ENCODE measurements at places on chromosomes 4 and X. TPM values are rescaled to one million over a fixed set of nuclear protein-coding genes. Genes with fewer than 3 reads are reported as not detected.

SSX2 gene
- total RNA-seq = not detected

PSAPL1 gene
- not detected for total RNA-seq

SULT1B1 gene
- total RNA-seq = 0.28 TPM

KLHL4 gene
- total RNA-seq = 0.20 TPM

- no peaks in the 10 kb centered on the region for H3K36me3 ChIP-seq
- H3K4me1 ChIP-seq = no peaks in the 10 kb centered on the region
- H3K27me3 ChIP-seq = no peaks in the 10 kb centered on the region
- H3K27ac ChIP-seq = no peak overlapping the region
- DNase-seq = no peak
Observed at GRCh38 chr4:31518796-31519250, 798.7 kb downstream of the PCDH7 start.

- H3K4me3 ChIP-seq = no peak overlapping the region
- H3K27ac ChIP-seq = no peak overlapping the region
- H3K27me3 ChIP-seq = no peaks in the 10 kb centered on the region
Observed at GRCh38 chr4:110248100-110248499, 49.7 kb upstream of the ELOVL6 start.

DNA sequence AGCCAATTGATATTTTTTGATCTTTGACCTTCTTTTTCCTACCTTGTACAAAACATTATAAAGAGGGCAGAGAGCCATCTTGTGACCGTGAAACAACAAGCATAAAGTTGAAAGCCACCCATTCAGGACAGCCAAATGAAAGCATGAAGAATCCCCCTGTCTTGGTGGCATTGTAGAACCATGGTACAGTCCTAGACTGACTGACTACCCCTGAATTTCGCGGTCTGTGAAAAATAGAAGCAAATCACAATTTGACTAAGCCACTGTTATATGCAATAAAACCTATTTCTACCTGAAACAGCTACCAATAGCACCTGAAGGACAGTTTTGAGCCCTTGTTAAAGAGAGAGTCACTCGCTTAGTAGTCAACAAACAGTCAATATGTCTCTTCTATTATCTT is 527.4 kb downstream of the MID1IP1 start:
- DNase-seq = no peak
- no peaks in the 10 kb centered on the region for H3K36me3 ChIP-seq
- no peak overlapping the region for H3K4me3 ChIP-seq

DNA sequence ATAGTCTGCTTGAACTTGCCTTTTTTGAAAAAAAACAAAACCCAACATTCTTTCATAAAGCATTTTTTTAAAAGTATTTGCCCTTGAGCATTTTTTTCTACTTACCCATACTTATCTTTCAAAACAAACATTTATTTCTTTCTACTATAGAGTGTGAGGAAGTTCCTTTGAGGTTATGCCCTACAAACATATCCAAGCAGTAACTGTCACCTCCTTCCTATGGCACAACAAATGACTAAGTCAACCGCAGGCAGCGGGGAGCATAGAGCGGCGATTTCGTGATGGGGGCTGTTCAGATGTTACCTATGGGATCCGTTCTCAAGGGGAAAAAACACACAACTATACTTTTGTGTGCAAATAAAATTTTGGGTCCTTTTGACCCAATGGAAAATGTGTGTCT is 19.4 kb downstream of the SPRY1 start:
- H3K27ac ChIP-seq = no peak overlapping the region
- DNase-seq = no peak
- H3K27me3 ChIP-seq = no peaks in the 10 kb centered on the region
- no peaks in the 10 kb centered on the region for H3K36me3 ChIP-seq
- peaks cover 37% of the 10 kb centered on the region for H3K4me1 ChIP-seq

- no peaks in the 10 kb centered on the region for H3K27me3 ChIP-seq
- H3K36me3 ChIP-seq = no peaks in the 10 kb centered on the region
- H3K4me1 ChIP-seq = no peaks in the 10 kb centered on the region
- peak; percentile 36 for DNase-seq
- H3K4me3 ChIP-seq = no peak overlapping the region
Observed at GRCh38 chrX:120781403-120781802, 94.3 kb downstream of the CT47B1 start.

GRCh38 chrX:133838761-133839676 is 146.4 kb downstream of the GPC3 start:
- H3K36me3 ChIP-seq = no peaks in the 10 kb centered on the region
- H3K27me3 ChIP-seq = no peaks in the 10 kb centered on the region
- DNase-seq = peak; percentile 53
- no peak overlapping the region for H3K4me3 ChIP-seq
- H3K27ac ChIP-seq = no peak overlapping the region
- H3K4me1 ChIP-seq = no peaks in the 10 kb centered on the region

- DNase-seq = no peak
- no peak overlapping the region for H3K27ac ChIP-seq
- H3K27me3 ChIP-seq = no peaks in the 10 kb centered on the region
- H3K36me3 ChIP-seq = no peaks in the 10 kb centered on the region
- no peaks in the 10 kb centered on the region for H3K4me1 ChIP-seq
Observed at GRCh38 chr4:57200799-57201327, 90.7 kb upstream of the IGFBP7 start.

GRCh38 chrX:9429767-9430166 is 35.1 kb upstream of the TBL1X start:
- 0 out of 2 replicates have a peak, but pooled peaks cover 4% of the 10 kb centered on the region for H3K27me3 ChIP-seq
- H3K27ac ChIP-seq = no peak overlapping the region
- DNase-seq = peak; percentile 52
- H3K4me1 ChIP-seq = no peaks in the 10 kb centered on the region
- H3K36me3 ChIP-seq = no peaks in the 10 kb centered on the region

GRCh38 chr4:59222221-59222620 is 1977.9 kb upstream of the ADGRL3 start:
- H3K4me3 ChIP-seq = no peak overlapping the region
- H3K36me3 ChIP-seq = no peaks in the 10 kb centered on the region
- no peaks in the 10 kb centered on the region for H3K27me3 ChIP-seq
- H3K4me1 ChIP-seq = no peaks in the 10 kb centered on the region
- no peak overlapping the region for H3K27ac ChIP-seq
